RWPE1 (cell line): ENCODE measurements at places on chromosomes 5 and 9.

DNA sequence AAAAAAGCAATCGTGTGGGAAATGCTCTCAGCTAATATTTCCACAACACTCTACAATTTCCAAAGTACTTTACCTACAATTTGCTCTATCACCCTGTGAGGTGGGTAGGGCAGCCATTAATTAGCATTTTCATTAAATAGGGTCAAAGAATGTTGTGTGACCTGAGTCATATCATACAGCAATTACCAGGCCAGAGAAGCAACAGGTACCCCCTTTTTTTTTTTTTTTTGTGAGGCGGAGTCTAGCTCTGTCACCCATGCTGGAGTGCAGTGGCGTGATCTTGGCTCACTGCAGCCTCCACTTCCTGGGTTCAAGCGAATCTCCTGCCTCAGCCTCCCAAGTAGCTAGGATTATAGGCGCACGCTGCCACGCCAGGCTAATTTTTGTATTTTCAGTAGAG is 108.8 kb upstream of the RETREG1 start:
- no peak for DNase-seq

- DNase-seq: peak; percentile 55
Measured at GRCh38 chr5:98774192-98775033, 950 bp downstream of the RGMB start.

- DNase-seq: no peak
Measured at GRCh38 chr5:35153375-35153932, 76.8 kb downstream of the PRLR start.

- no peak for DNase-seq
Measured at GRCh38 chr5:30604648-30605262, 588.7 kb upstream of the CDH6 start.

- no peak for DNase-seq
Measured at GRCh38 chr5:15746833-15747232, 246.9 kb downstream of the FBXL7 start.

DNA sequence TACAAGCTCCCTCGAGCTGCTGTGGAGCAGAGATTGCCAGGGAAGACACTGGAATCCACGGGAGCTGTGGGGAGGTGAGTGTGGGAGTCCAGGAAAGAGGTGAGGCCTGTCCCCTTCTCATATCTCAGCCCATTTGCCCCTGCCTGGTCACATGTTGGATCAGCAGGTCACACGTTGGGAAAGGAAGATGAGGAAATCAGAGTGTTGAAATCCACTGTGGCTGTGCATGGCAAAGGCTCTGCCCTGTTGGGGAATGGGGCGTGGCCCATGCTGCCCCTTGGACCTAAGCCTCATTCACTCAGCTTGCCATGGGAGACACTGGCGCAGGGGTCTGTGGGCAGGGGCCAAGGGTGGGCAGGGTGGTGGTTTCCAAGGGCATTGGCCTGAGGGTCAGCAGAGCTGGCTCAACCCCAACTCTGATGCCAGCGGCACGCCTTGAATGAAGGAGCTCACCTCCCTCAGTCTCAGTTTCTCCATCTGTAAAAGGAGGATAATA is 85.4 kb upstream of the CPEB4 start:
- peak; percentile 73 for DNase-seq

DNA sequence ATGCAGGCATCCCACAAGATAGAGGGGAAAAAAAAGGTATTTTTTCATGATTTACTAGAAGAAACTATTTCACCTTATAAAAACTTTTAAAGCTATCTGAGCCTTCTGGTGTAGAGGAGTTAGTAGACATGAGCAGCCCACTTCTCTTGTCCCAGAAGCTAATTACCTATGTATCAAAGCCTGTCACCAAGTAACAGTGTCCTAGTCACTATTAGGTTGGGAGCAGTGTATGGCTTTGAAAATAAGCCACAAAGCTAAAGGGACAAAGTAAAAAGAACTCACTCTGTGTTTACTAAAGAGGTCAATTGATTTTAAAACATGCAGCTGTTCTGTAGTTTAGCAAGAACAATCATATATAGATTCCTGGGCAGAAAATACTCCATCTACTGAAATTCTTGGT is 1286.1 kb downstream of the PTPRD start:
- no peak for DNase-seq
